ENCODE measurements at places on chromosomes 4 and X.

- no peak overlapping the region for H3K4me3 ChIP-seq
- no peak overlapping the region for H3K27ac ChIP-seq
- H3K36me3 ChIP-seq: no peaks in the 10 kb centered on the region
- no peaks in the 10 kb centered on the region for H3K27me3 ChIP-seq
- no peak for DNase-seq
- H3K4me1 ChIP-seq: no peaks in the 10 kb centered on the region
Measured at GRCh38 chrX:106392346-106392745, 219.4 kb upstream of the RADX start.

DNA sequence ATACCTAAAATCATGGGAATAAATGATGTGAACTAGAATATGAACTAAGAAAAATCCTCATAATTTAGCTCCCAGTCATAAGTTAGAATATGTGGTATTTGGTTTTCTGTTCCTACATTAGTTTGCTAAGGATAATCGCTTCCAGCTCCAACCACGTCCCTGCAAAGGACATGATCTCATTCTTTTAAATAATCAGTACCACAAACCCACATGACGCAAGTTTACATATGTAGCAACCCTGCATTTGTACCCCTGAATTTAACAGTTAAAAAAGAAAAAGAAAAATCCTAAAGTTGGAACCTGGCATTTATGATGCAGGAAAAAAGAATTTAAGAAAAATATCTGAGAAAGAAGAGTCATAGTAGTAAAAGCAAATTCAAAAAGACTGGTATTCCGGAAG lies 13.3 kb downstream of the UBA6 start:
- no peaks in the 10 kb centered on the region for H3K36me3 ChIP-seq
- H3K27me3 ChIP-seq: no peaks in the 10 kb centered on the region
- H3K4me3 ChIP-seq: no peak overlapping the region
- H3K4me1 ChIP-seq: no peaks in the 10 kb centered on the region

DNA sequence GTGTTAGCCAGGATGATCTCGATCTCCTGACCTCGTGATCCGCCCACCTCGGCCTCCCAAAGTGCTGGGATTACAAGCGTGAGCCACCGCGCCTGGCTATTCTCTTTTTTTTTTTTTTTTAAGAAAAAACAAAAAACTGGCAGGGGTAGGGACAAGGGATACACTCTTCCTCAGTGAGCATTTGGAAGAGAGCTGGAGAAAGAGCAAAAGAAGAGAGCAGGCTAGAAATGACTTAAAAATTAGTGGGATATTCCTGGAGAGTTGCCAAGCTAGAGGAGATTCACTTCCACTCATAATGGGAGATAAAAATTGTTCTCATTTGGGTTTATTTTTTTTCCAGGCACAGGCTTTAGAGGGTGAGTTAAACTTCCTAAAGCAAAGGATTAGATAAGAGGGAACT lies 140.0 kb upstream of the SCML1 start:
- no peak overlapping the region for H3K27ac ChIP-seq
- H3K4me1 ChIP-seq: no peaks in the 10 kb centered on the region
- H3K36me3 ChIP-seq: no peaks in the 10 kb centered on the region

DNA sequence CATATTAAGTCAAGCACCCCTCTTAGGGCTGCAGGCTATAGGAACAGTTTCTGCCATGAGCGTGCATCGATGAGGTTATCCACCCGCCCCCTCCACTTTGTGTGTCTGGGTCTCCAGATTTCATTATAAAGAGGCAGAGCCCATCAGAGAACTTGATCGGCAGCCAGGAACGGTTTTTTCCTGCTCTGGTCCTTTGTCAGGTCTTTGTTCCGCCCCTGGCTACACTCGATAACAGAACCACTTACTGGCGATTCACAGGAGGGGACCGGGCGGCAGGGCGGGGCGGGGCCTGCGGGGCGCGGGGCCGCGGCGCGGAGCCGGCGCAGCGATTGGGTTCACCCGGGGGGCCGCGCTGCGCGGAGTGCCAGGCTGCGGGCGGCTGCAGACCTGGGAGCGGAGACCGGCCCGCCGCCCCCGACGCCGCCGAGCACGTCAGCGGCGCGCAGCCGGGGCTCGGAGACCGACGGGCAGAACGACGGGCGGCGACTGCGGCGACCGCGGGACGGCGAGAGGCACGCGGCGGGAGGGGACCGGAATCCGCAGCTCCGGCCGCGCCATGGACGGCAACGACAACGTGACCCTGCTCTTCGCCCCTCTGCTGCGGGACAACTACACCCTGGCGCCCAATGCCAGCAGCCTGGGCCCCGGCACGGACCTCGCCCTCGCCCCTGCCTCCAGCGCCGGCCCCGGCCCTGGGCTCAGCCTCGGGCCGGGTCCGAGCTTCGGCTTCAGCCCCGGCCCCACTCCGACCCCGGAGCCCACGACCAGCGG lies at the start of gene SLC10A4:
Gene SLC10A4 (plus strand): TSS at position 338 of the 771 bp plus-strand sequence. CDS start 219 bp downstream, at position 557.
- peaks cover 21% of the 10 kb centered on the region for H3K27me3 ChIP-seq
- H3K4me1 ChIP-seq: no peaks in the 10 kb centered on the region
- H3K36me3 ChIP-seq: peaks cover 18% of the 10 kb centered on the region
- DNase-seq: peak; percentile 73
- peak within 1 kb of the TSS; percentile 81 for H3K4me3 ChIP-seq

- peaks cover 2% of the 10 kb centered on the region for H3K4me1 ChIP-seq
- no peak overlapping the region for H3K27ac ChIP-seq
- no peak overlapping the region for H3K4me3 ChIP-seq
Measured at GRCh38 chr4:8294036-8294435, 24.5 kb downstream of the HTRA3 start.

GRCh38 chr4:79198951-79199587 lies 126.8 kb downstream of the NAA11 start:
- peak overlapping the region; percentile 97 for H3K27ac ChIP-seq
- peaks cover 47% of the 10 kb centered on the region for H3K4me1 ChIP-seq
- H3K27me3 ChIP-seq: peaks cover 9% of the 10 kb centered on the region
- H3K4me3 ChIP-seq: peak overlapping the region; percentile 67
- H3K36me3 ChIP-seq: no peaks in the 10 kb centered on the region

GRCh38 chr4:24209131-24209530 lies 319.3 kb upstream of the PPARGC1A start:
- H3K27ac ChIP-seq: no peak overlapping the region
- H3K36me3 ChIP-seq: no peaks in the 10 kb centered on the region
- no peak for DNase-seq
- H3K27me3 ChIP-seq: no peaks in the 10 kb centered on the region

DNA sequence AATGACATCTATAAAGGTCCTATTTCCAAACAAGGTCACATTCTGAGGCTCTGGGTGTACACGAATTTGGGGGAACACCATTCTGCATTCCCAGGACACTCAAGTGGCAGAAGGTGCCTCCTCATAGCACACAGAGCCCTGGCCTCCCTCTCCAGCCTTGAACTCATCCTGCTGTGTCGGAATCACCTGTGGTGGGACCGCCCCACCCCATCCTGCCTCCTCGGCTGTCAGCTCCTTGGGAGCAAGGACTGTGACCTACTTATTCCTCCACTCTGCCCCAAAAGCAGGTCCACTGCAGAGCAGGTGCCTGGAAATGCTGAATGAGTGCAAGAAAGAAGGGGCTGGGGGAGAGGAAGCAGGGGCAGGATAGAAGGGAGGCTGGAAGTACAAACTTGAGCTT lies 33.5 kb downstream of the HTRA3 start:
- DNase-seq: no peak
- no peak overlapping the region for H3K27ac ChIP-seq
- peaks cover 11% of the 10 kb centered on the region for H3K27me3 ChIP-seq
- peaks cover 4% of the 10 kb centered on the region for H3K4me1 ChIP-seq

DNA sequence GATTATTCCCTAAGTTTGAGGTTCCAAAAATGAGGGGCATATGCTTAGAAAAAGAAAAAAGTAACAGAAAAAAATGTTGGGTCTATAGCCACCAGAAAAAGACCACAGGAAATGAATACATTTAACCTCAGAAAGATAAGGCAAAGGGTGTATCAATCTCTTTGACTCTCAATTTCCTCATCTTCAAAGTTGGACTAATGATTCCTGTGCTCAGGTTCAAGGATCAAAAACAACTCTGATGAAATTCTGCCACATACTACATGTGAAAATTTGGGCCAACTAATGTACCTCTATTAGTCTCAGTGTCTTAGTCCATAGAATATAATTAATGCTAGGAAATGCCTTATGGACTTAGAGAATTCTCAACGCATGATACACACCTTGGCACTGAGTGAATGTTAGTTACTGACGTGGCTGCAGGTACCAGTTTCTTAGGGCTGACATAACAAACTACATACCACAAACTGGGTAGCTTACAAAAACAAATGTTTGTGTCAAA lies 257.7 kb downstream of the ANKRD50 start:
- no peaks in the 10 kb centered on the region for H3K27me3 ChIP-seq
- no peaks in the 10 kb centered on the region for H3K36me3 ChIP-seq
- no peak overlapping the region for H3K4me3 ChIP-seq
- no peak for DNase-seq
- no peaks in the 10 kb centered on the region for H3K4me1 ChIP-seq
- no peak overlapping the region for H3K27ac ChIP-seq

DNA sequence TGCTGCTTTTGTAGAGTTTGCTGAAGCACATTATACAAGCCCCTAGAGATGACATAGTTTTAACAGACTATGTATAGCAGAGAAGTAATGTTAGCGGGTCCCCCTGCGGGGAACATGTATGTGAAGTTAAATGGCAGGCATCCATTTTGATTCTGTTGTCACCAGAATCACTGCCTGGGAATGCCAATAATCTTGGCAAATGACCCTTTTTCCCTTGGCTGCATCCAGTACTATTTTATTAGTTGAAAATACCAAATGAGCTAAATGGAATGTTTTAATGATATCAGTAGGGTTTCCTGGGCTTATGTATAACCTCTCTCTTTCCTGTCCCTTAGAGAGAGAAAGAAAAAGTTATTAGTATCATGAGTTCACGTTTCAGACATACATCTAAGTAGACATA lies 93.6 kb downstream of the LIMCH1 start:
- no peak overlapping the region for H3K27ac ChIP-seq
- no peak for DNase-seq
- peaks cover 2% of the 10 kb centered on the region for H3K27me3 ChIP-seq
- peaks cover 4% of the 10 kb centered on the region for H3K4me1 ChIP-seq

DNA sequence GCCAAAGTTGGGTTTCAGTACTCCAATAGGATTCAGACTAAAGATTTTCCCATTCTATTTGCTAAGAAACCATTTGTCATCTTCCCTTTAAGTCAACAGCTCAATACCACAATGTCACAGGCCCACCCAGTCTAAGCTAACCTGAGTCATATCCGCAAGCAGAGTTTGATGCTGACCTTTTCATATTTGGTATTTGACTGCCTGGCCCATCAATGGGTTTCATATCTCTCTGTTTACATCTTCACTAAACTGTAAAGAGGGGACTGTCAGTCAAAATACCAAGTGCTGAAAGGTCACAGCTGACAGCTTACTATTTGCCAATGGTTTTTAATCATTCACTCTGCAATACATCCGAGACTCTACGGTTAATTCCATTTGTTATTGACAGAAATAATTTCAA lies 707.5 kb upstream of the ACTRT1 start:
- H3K36me3 ChIP-seq: no peaks in the 10 kb centered on the region
- H3K4me1 ChIP-seq: no peaks in the 10 kb centered on the region
- H3K27me3 ChIP-seq: no peaks in the 10 kb centered on the region
- no peak for DNase-seq
- H3K4me3 ChIP-seq: no peak overlapping the region
- H3K27ac ChIP-seq: no peak overlapping the region

DNA sequence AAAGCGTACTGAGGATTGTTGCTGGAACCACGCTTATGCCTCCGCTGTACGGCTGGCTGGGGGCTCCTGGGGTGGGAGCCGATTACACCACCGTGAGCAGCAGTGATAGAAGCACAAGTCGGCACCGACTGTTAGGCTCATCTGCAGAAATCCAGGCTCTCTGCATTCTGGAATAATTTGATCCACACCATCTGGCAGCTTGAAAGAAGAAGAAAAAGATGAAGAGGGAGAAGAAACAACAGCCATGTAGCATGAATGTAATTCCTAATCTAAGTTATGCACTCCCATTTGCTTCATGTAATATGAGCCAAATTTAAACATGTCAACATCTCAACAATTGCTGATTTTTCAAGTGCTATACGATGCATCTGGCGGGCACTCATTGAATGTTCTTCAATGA lies 84.6 kb upstream of the DHX15 start:
- DNase-seq: no peak
- H3K4me3 ChIP-seq: no peak overlapping the region
- H3K4me1 ChIP-seq: no peaks in the 10 kb centered on the region

DNA sequence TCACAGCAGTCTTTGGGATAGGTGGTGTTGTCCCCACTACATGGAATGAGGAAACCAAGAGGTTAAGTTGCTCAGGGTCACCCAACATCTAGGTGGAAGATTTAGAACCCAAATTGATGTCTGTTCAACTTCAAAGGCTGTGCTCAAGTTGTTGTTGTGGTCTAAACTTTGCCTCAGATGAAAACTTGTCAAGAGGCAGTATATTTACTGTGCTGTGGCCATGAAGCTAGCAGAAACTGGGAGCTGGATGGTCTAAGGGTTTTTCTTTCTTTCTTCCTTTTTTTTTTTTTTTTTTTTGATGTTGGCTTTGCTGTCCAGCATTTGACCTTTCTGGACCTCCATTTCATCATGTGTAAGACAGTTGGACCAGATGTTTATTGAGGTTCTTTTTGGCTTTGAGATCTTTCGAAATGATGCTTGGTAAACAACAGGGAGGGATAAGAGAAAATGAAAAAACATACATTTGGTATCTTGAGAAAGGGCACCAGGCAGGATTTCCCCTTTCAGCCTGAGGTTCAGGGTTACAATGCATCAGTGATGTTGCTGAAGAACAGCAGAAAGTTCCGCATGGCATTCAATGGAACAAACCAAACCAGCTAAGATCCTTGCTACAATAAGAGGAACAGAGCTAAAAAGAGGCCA lies 166.2 kb upstream of the RPS6KA3 start:
- H3K27me3 ChIP-seq: no peaks in the 10 kb centered on the region
- H3K27ac ChIP-seq: no peak overlapping the region
- H3K36me3 ChIP-seq: no peaks in the 10 kb centered on the region
- no peaks in the 10 kb centered on the region for H3K4me1 ChIP-seq

DNA sequence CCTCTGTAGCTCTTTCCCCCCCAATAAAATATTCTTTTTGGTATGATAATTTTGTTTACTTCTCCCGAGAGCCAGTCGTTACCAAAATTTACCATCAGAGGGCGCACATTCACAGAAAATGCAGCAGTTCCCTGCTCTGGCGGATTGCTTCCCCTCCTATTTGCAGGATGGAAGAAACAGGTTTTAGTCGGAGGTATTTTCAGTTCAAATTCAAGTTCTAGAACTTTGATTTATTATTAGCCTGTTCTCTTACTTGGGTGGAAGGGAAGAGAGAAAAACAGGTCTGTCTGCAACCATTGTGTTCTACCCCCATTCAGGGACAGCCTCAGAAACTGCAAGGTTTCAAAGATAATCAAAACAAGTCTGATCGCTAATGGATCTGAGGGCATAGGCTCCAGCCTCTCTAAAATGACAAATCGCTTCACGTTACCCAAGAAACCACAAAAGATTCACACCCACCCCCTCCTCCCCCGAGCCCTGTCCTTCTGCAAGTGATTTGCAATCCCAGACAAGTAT lies 263.8 kb upstream of the RPS6KA3 start:
- H3K27ac ChIP-seq: no peak overlapping the region
- DNase-seq: peak; percentile 60
- H3K4me1 ChIP-seq: peaks cover 25% of the 10 kb centered on the region
- no peak overlapping the region for H3K4me3 ChIP-seq
- peaks cover 2% of the 10 kb centered on the region for H3K27me3 ChIP-seq
- no peaks in the 10 kb centered on the region for H3K36me3 ChIP-seq

- no peak for DNase-seq
- H3K36me3 ChIP-seq: no peaks in the 10 kb centered on the region
- H3K4me3 ChIP-seq: peak overlapping the region; percentile 11
Measured at GRCh38 chr4:17717301-17717700, 64.1 kb downstream of the FAM184B start.

- peaks cover 11% of the 10 kb centered on the region for H3K27me3 ChIP-seq
- H3K36me3 ChIP-seq: no peaks in the 10 kb centered on the region
- no peak overlapping the region for H3K4me3 ChIP-seq
- peaks cover 28% of the 10 kb centered on the region for H3K4me1 ChIP-seq
- DNase-seq: no peak
Measured at GRCh38 chr4:113209153-113209552, 159.7 kb downstream of the ANK2 start.

Measured in glutamatergic neuron (in vitro differentiated cells).